GM03348 (cell line): ENCODE measurements at places on chromosomes 11 and 22.

GRCh38 chr11:4460151-4460550 lies 11.1 kb downstream of the OR52K2 start:
- no peak for DNase-seq

- no peak for DNase-seq
Measured at GRCh38 chr11:91756829-91757480, 467.7 kb upstream of the FAT3 start.

DNA sequence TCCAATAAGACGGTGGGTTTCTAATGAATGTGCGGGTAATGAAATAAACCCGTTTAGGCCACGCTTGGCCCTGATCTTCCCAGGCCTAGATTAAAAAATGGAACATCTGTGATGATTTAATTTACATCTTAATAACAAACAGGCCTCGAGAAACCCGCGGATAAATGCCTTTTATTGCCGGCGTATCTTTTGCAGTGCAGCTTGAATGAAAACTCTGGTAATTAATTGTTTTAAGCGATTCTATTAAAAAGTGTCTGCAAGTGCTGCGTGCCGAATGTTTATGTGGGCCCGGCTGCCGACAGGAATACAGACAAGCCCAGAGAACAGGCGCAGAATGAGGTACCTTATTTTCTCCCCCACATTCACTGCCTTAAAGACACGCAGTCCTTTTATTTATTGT lies 420.7 kb downstream of the MN1 start:
- no peak for DNase-seq

DNA sequence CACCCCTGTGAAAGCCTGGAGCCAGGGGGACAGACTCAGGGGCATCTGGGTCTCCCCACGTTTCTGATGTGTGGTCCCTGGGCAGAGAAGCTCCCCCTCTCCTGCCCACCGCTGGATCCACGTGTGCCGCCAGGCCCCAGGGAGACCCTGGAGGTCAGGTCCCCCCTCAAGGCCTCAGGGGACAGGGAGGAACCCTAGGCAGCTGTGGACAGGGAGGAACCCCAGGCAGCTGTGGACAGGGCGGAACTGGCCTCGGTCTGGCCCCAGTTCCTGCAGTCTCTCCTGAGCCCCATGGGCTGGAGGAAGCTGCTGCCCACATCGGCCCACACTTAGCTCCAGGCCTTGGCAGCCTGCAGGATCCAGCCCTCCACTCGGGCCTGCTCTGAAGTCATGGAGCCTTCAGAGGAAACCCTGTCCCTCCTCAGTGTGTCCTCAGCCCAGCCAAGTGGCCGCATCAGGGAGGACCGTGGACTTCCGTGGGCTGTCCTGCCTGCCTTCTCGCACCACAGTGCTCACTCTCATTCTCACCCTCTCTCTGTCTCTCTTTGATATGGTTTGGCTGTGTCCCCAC lies 127.7 kb downstream of the BRD1 start:
- no peak for DNase-seq

DNA sequence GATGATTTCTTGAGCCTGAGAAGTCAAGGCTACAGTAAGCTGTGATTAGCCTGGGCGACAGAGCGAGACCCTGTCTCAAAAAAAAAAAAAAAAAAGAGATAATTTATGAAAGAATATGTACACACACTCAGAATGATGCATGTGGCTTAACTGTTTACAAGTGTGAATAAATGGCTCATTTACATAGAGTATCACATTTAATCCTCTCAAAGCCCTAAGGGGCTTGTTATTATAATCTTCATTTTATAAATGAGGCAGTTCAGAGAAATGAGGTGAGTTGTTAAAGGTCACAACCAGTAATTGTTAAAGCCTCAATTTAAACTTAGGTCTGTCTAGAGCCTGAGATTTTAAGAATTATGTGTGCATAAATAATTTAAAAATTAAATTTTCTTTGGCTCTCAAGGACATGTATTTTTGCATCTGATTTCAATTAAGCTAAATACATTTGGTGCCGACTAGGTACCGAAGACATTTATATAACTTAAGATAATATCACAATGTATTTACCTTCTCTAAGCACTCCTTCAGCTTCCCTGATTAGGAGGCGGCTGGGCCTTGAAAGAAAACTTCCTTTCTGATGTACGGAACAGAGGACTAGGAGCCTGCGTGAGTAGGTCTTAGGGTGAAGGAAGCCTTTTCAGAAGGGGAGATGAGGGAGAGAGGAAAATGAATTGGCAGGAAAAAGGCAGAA lies 28.5 kb upstream of the DDX6 start:
- DNase-seq = no peak

- DNase-seq = no peak
Measured at GRCh38 chr11:80621871-80622270, 1181.0 kb upstream of the TENM4 start.

GRCh38 chr11:109275931-109276330 lies 146.1 kb upstream of the C11orf87 start:
- DNase-seq = no peak

DNA sequence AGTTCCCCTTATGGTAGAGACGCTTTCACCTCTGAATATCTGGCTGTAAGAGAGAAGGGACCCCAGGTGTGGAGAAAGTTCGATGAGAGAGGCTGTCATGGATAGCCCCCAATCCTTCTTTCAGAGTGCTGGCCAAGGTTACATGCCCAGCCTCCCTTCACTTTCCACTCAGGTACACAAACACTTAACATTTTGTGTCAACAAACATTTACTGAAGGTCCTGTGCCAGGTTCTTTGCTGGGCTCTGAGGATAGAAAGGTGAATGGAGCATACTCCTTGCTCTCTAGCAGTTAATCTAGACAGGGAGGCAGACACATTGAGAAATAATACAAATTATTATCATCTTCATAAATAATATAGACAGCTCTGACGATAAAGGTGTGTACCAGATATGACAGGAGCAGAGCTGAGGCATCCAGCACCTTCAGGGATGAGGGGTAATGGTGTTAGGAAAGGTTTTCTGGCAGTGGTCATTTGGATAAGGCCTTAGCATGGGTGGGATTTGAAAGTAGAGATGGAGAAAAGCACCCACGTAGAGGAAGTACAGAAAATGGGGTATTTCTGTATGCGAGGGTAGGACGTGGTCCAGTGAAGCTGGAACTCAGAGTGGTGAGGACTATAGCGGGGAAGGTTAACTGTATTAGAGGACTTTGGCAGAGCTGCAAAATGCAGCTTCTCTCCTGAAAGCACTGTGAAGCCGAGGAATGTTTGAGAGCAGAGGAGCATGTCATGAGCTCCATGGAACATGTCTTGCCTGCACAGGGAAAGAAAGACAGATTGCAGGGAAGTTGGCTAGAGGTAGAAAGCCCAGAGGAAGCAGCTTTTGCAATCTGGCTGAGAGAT lies 19.6 kb downstream of the PPFIBP2 start:
- no peak for DNase-seq

DNA sequence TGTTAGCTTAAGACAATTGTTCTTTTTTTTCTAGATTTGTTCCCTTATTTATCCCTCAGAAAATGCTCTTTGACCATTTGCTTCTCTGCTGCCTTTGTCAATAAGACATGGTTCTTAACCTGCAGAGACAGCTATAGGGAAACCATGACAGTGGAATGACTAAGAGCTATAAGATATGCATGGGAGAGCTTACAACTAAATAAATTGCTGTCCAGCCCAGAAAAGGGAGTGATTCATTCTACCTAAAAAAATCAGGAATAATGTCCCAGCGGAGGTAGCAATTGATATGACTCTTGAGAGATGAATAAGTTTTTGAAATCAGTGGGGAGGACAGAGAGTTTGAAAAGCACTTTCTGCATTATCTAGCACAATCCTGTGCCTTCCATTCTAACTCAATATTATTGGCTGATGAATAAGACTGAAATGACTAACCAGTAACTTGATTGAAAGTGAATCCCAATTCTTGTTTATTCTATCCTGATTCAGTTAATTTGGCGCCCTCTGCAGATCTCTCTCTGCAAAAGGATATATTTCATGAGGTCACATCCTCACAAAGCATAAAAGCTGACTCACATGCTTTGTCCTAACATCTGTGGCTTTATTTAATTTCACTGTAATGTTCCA lies 680.5 kb upstream of the API5 start:
- peak; percentile 29 for DNase-seq

DNA sequence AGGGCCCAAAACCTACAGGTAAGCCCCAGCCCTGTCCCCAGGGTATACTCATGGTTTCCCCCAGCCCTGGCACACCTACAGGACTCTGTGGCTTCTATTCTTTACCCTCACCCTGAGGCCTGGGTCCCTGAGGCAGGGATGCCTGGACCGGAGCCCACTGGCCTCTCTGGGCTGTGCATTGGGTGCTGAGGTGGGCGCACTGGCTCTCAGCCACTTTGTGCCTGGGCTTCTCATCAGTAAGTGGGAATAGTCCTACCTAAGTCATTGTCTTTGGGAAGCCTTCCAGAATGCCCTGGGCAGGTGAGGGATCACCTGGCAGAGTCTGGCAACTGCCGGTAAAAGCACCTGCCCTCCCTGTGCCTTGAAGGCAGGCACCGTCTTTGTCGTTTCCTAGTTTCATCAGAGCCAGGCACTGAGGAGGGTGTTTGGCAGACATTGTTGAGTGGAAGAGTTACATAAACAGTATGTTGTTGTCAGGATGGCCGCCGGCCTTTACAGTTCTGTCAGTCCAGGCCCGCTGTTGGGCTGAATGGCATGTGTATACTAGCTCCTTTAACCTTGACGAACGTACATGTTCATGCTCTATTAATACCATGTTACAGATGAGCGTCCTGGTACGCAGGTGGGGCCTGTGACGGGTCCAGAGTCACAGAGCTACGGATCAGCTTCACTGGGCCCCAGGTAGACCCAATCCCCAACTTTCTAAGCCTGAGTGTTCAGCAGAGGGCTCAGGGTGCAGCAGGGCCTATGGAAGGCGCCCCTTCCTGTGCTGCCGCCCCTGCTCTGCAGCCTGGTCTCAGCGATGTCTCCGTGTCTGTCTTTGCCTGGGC lies 23.0 kb downstream of the SHANK3 start:
- no peak for DNase-seq

- DNase-seq = no peak
Measured at GRCh38 chr22:28604966-28605761, 74.5 kb downstream of the TTC28 start.

GRCh38 chr11:102573851-102574250 lies 43.3 kb upstream of the MMP7 start:
- peak; percentile 6 for DNase-seq

DNA sequence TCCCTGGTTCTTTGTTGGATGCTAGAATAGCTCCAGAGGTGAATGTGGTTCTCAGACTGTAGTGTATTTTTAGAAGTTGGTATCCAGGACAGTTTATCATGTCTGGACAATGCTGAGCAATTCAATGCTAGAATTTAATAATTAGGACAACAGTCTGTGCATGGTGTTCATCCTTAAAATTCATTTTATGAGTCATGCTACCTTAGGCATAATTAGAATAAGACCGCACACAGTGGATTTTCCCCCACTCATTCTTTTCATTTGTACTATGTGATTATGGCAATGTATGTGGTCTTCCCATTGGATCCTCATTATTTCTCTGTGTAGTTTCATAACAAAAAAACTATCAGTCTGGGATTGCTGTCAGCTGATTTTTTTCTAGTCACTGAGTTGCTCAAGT lies 196.7 kb downstream of the ARHGAP42 start:
- no peak for DNase-seq

- no peak for DNase-seq
Measured at GRCh38 chr11:129636926-129637325, 178.7 kb upstream of the TMEM45B start.
